Activated naive CD8-positive, alpha-beta T cell treated with anti-CD3 and anti-CD28 coated beads, Interleukin-2, amount 10 ng/mL, durations not matched to agents 7 days and 5 days (primary cell): ENCODE measurements at places on chromosomes 12 and 14.

DNA sequence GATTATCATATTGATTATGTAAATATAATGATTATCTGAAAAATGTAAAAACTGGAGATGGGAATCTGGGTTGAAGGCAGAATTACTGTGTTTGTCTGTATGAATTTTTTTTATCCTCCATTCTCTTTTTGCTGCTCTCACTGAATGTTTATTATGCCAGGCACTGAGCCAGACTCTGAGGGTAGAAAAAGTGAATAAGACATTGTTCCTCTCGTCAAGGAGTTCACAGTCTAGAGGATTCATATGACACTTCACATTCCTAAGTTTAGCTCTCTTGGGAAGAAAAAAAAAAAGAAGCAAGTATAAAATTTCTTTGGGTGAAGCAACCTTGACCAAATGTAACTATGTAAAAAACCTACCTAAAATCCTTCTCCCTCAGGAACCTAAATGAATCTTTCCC is 120.9 kb upstream of the LMO3 start:
- no peak for DNase-seq

GRCh38 chr12:54262403-54262925 is 17.5 kb downstream of the CBX5 start:
- DNase-seq, result no peak

- DNase-seq, result no peak
These were observed 12.9 kb downstream of the RIOX1 start for GRCh38 chr14:73503648-73504047.

GRCh38 chr12:5222011-5222461 is 178.4 kb downstream of the KCNA5 start:
- no peak for DNase-seq

DNA sequence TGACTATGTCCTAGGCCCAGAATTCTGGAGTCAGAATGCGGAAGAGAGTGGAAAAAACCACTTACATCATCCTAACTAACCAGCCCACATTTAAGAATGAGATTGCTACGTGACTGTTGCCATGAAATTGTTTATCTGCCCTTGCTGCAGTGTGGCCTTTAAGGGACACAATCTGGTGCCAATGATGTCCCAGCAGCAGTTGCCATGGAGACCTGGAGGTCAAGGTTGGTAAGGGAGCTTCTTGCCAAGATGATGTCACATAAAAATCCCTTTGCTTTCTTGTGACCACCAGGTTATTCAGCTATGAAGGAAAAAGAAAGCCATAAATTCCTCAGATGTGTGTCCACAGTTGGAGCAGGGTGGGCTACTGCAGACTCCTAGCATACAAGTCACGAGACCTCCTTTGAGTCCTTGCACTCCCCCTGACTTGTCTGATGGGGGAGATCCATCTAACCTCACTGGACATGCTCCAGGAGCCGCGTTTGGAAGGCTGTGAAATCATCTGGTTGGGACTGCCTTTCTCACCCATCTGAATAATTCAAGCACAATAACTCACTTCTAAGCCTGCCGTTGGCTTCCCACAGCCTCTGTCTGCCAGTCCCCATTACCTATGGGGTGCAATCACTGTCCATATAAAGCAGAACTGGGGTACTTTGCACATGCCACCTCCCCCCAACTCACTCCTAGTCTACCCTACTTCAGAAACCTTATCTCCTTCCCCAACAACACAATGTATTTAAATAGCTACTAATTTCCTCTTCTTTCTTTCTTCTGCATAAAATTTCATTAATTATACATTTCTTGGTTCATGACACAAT is 165.6 kb downstream of the ZFP36L1 start:
- no peak for DNase-seq

DNA sequence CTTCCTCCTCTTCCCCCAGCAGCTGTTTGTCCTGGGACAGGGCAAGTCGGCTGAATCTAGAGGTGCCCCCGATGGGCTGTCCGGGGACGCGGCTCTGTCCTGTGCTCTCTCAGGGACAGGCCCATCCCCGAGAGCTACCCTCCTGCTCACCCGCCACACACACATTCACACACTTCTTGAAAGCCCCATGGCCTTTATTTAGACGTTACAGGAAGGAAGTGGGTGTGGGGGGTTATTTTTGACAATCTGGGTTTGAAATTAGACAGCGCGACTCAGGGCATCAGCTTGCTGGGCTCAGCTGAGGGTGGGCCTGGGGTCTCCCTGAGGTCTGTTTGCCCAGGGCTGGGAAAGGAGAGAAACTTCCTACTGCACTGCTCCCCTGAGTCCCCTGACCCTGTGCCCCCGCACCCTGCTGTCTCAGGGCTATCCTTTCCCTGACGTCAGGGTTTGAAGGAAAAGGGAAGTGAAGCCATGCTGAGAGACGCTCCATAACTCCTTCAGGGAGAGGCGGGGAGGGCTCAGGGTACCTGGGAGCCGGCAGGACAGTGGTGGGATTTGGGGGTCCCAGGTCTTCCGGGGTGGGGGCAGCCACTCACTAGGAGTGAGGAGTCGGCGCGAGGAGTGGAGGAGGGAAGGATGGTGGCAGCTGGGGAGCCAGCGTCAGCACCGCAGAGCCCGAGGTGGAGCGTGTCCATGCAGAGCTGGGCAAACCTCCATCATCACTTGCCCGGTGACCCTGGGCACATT is 8.1 kb downstream of the PTPN6 start:
- DNase-seq, result peak; percentile 66

- DNase-seq, result no peak
These were observed 24.1 kb upstream of the INSM2 start for GRCh38 chr14:35509846-35510245.

- DNase-seq, result no peak
These were observed 645 bp upstream of the KLHDC1 start for GRCh38 chr14:49692193-49692757.

DNA sequence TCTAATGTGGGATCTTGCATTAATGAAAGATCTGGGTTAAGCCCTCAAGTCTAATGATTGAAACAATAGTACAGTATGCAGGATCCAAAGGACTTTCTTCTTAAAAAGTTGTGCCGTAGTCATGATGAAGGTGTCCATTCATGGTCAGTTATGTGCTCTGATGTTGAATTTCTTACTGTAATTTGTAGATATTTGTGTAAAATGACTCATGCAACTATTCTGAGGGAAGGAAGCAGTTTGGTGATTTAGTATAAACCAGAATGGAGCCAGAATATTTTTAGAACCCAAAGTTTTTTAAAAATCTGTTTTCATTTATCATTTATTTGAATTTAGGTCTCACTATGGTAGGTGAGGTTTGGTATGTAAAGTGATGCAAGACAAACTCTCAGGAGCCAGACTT is 151.2 kb downstream of the AKAP6 start:
- DNase-seq, result no peak

DNA sequence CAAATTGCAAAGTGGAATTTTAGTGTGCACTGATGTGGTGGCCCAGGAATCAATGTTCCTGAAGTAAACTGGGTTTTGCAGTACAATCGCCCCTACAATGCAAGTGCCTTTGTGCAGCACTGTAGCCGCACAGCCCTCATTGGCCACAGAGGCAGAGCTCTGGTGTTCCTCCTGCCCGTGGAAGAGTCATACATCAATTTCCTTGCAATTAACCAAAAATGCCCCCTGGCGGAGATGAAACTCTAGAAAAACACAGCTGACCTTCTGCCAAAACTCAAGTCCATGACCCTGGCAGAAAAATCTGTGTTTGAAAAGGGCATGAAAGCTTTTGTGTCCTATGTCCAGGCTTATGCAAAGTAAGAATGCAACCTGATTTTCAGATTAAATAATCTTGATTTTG is 117.9 kb upstream of the PRB2 start:
- no peak for DNase-seq

DNA sequence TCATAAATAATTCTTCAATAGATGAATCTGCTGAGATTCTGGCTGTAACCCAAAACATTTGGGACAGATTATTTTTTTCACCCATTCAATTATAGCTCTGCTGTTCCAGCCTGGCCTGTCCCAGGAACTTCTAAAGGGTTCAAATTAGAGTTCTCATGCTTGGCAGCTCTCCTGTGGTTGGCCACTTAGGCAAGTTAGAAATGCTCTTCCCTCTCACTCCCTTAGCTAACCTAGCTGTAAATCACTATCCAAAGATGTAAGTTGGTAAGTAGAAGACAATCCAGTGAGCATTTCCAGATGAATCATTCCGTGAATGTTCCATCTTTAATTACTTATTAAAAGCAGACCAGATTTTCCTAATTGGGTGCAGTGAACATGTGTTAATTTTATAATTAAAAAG is 760.4 kb upstream of the TBX3 start:
- DNase-seq, result no peak

GRCh38 chr12:51647647-51648046 is 56.6 kb downstream of the SCN8A start:
- no peak for DNase-seq

DNA sequence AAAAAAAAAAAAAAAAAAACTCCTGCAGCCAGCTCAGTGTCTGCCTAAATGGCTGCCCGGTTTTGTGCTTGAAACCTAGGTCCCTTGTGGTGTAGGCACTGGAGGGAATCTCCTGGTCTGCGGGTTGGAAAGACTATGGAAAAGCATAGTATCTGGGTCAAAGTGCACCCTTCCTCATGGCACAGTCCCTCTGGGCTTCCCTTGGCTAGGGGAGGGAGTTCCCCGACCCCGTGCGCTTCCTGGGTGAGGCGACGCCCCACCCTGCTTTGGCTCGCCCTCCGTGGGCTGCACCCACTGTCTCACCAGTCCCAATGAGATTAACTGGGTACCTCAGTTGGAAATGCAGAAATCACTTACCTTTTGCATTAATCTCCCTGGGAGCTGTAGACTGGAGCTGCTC is 14.3 kb downstream of the PTCSC3 start:
- no peak for DNase-seq

DNA sequence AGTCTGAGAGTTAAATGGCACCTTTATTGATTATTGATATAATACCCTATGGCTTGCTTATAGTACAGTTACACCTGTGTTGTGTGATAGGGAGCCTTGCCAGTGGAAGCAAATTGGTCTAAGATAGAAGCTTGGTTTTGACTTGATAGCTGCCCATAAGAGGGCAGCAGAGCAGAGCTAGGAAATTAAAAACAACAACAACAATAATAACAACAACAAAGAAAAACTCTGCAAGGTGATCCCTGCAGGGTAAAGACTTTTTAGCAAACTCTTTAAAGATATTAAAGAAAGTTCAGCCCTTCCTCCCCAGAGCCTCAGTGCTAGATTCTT is 18.0 kb upstream of the RNASE10 start:
- no peak for DNase-seq

GRCh38 chr14:104285508-104285840 is 147.1 kb downstream of the KIF26A start:
- no peak for DNase-seq

DNA sequence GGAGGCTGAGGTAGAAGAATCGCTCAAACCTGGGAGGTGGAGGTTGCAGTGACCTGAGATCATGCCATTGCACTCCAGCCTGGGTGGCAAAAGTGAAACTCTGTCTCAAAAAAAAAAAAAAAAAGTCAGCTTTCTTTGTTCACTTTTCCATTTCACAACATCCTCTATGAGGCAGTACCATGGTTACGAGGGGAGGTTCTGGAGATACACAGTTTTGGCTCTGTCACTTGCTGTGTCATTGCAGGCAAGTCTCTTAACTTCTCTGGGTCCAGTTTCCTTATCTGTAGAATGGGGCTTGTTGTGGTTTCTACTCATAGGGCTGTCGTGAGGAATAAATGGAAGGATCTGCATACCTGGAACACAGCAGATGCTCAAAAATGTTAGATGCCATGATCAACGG is 75.6 kb upstream of the SLC24A4 start:
- no peak for DNase-seq

DNA sequence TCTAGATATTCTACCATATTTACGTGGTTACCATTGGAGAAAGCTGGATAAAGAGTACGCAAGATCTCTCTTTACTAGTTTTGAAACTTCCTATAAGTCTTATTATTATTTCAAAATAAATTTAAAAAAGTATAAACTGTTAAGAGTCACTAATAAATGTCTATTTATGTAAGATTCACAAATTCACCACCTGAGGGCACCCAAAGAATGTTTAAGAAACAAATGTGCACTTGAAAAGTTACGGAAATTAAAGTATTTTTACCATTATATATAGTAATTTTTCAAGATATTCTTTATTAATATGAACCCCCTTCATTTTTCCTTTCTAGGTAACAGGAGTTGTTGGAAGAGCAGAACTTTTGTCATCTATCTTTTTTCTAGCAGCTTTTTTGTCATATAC is 11.9 kb downstream of the TMTC3 start:
- no peak for DNase-seq

DNA sequence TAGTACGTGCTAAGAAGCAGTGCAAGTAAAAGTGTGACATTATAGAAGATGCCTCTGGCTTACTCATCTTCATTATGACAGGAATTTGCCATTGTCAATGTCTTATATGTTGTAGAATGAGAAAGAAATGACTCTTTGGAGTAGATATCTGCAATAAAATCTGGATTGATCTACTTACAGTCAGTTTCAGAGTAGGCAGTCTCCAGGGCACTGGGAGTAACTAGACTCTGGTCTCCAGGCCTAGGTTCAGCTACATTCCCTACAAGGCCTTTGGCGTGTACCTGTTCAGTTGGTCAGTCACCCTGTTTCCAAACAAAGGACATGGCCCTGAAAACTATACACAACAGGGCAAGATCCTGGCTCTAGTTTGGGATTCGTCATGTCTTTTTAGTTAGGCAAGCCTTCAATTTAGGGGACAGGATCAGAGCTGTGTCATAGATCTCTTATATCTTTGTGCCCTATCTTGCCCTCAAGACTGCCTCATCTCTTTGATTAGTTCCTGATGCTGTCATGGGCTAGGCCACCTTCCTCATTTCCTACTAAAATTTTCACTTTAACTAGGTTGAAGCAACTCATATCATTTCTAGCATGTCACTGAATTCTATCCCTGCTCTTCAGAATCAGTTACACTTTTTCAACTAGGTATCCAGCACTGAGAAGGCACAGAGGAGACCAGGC is 410.0 kb downstream of the RAD51B start:
- DNase-seq, result no peak

GRCh38 chr12:48374164-48374563 is 23.4 kb upstream of the ZNF641 start:
- no peak for DNase-seq

- peak; percentile 100 for DNase-seq
These were observed 422 bp upstream of the AK7 start for GRCh38 chr14:96391293-96392118.

- no peak for DNase-seq
These were observed 2.2 kb downstream of the TMEM106C start for GRCh38 chr12:47965581-47965980.

DNA sequence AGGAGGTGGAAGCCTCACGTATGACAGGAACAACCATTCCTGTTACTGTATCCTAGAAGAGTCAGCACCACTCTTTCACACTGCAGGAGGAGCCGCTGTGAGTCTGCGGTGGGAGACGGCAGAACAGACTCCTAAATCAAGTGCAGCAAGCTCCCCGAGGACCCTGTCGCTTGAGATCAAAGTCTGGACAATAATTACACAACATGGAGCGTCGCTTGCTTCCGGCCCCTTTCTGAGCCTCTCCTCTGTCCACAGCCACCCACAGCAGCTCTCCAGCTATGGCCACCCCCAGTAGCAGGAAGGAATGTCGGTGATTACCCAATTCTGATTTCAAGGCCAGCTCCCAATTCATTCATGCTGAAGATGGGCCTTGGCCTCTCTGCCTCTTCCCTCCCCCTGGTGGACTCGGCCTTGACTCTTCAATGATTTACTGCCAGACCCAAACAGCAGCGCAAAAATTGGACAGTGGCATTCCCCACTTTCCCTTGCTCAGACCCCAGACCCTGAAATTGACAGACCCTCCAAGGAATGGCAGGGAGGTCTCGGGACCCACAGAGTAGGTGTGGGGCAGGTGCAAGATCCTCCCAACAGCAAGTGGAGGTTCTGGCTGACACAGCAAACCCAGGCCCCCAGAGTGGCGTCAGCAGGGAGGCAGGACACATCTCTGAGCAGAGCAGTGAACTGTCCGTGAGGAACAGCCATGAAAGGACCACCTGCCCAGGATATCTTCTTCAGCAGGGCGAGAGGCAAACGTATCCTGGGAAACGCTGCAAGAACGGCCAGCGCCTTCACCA is 272.7 kb upstream of the DIO3 start:
- DNase-seq, result no peak
